ENCODE measurements at places on chromosomes 6 and 20.

GRCh38 chr6:143745166-143746133 is 67.7 kb downstream of the PHACTR2 start:
- no peak for DNase-seq

- DNase-seq, result no peak
These were observed 366.3 kb downstream of the CDKAL1 start for GRCh38 chr6:20900389-20901160.

DNA sequence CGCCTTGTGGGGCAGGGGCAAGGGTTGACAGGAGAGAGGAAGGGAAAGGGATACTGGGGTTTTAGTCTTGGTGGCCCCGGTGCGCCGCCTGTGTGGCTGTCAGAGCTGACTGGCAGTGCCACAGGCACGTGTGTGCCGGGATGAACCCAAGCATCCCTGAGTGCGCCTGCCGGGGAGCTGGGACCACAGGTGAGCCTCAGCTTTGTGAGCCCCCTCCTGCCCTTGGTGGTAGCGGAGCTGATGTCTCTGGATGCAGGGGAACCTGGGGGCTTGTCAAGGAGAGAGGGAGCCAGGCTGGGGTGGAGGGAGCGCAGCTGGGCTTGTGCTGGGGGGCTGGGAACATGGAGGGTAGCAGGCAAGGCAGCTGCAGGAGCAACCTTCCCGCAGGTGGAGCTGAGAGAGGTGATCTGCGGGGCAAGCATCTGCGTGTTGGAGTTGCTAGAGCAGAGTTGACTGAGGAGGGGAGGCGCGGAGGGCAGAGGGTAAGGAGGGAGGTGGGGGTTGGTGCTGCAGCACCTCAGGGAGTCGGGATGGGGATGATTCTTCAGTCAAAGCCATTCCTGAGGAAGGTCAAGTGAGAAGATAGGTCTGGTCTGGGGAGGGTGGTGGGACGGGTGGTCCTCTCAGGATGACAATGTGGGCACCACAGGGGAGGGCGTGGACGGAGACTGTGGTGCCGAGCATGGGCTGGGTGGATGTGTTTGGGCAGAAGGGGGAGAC is 28.1 kb downstream of the PYGB start:
- DNase-seq, result no peak

DNA sequence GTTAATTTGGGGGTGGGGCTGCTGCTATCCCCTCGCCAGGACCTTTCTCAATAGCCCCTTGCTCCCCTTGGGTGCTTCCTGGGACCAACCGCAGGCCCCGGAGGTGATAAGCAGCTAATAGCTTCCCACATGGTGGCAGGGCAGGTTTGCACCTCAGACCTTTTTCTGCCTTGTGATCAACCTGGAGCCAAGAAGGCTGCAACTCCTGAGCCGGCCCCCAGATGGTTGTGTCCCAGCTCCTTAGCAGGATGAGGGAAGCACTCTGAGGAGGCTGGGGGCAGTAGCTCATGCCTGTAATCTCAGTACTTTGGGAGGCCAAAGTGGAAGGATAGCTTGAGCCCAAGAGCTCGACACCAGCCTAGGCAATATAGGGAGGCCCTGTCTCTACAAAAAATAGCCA is 85.5 kb downstream of the BMP7 start:
- DNase-seq, result no peak

DNA sequence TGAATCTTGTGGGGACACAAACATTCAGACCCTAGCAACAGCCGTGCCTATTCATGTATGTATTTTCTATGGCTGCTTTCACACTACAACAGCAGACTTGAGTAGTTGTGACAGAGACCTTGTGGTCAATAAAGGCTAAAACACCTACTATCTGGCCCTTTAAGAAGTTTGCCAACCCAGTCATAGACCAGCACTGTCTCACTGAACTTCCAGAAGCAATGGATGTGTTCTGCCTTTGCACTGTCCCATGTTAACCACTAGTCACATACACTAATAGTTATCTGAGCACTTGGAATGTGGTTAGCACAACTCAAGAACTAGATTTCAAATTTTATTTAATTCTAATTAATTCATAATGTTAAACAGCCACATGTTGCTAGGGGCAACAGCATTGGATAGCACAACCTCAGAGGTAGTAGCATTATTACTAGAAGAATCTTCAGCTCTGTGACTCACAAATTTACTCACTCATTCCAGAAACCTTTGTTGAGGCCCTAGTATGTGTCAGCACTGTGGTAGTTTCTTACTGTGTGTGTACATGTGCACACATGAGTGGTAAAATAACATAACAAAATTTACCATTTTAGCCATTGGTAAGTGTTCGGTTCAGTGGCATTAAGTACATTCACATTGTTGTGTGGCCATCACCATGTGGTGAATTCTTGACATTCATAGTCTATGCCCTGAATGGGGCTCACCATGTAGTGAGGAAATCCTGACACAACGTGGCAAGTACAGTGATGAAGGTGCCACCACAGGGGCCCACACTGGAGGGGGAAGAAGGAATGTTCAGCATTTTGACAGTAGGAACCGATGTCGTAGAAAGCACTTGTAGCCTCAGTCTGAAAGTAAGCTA is 107.3 kb downstream of the CEP57L1 start:
- no peak for DNase-seq

- peak; percentile 96 for DNase-seq
These were observed 448 bp upstream of the DDAH2 start for GRCh38 chr6:31729515-31729978.

- DNase-seq, result no peak
These were observed 2.5 kb upstream of the TMEM244 start for GRCh38 chr6:129863664-129864063.

- DNase-seq, result no peak
These were observed 39.8 kb upstream of the SLCO4A1 start for GRCh38 chr20:62602550-62602949.

DNA sequence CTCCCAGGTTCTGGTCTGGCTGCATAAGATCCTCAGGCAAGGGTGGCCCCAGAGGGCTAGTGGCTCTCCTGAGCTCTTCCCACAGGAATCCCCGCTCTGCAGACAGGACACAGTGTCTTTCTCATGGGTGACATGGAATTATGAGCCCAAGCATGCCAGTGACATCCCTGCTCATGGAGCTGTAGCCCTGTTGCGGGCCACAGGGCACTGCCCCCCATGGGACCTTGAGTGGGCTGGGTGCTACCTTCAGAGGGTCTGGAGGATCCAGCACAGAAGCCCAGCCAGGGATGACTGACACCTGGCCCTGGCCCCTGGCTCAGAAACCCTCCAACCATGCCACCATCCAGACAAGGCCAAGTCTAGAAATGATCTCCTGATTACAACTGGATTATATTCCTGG is 657.5 kb upstream of the DEFB115 start:
- no peak for DNase-seq

GRCh38 chr6:3285732-3286131 is 27.0 kb downstream of the PSMG4 start:
- DNase-seq, result no peak

DNA sequence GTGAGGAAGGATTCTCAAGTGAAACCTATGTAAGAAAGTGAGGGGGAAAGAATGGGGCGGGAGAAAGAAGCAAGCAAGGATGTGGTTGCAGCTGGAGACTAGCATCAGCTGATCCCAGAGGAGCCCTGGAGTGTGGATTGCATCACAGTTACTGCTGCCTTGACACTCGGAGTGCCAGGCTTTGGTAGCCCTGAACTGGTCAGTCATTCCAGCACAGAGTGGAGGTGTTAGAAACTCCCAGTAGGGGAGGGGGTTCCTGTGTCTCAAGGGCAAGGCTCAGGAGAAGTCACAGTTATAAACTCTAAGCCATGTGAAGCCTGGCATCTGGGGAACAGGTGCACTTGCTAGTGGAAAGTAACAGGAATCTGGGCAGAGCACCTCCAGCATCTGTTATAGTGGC is 23.5 kb downstream of the SNAP25 start:
- no peak for DNase-seq

- DNase-seq, result no peak
These were observed 26.2 kb downstream of the UTRN start for GRCh38 chr6:144311361-144311760.

- peak; percentile 67 for DNase-seq
These were observed 43.1 kb upstream of the PHACTR3 start for GRCh38 chr20:59561228-59561605.

DNA sequence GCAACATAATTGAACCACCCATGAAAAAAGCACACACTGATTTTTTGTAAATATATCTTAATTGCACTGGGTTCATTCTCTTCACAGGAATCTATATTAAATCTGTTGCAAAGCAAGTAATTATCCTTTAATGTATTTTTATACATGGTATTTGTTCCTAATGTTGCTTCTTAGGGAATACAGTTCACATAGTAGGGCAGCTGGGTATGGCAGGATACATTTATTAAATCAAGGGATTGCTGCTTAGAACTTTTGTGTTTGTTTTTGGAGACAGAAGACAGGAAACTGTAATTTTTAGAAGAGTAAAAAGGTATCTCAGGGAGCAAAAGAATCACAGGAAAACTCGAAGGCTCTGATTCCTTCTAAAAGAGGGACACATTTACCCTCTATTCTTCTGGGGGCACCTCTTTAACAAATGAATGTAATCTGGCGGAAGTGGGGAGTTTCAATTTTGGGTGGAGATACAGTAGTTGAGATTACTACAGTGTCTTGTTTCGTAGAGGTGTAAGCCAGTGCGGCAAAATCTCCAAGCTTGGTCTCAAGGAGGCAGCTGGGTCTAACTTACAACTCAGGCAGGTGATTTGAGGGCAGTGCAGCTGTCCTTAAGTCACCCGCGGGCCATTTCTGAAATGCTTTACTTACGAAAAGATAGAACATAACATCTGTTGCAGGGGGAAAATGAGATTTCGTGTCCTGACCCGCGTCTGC is 812 bp upstream of the SMIM13 start:
- no peak for DNase-seq

DNA sequence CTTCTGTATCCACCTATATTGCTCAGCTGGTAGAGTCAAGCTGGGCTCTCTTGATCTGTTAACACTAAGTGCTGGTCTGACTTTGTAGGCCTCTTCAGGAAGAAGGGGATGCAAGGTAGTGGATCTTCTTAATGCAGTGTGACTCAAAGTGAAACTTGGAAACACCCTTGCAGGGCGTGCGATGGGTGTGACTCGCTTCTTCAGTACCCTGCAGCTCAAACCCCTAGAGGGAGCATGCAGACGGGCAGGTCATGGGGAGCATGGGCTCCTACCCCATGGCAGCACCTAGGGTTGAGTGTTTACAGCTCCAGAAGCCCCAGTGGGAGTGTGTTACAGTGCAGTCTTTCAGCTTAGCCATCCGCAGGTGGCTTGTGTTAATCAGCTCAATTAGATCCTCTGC is 757 bp upstream of the SAMD3 start:
- no peak for DNase-seq

DNA sequence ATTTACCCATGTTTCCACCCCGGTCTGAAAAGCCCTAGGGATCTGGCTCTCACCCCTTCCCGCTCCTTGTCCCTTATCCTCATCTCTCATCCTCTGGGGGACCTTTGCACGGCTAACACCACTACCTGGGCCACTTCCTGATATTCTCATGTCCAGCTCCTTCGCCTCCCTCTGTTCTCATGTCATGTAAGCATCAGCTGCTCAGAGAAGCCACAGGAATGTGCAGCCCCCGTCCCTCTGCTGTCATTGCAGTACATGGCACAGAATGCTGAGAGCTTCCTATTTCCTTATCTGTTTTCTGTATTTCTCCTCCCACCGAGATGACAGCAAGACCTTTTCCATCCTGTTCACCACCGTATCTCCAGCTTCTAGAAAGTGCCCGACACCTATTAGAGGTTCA is 102.4 kb downstream of the MTHFD1L start:
- no peak for DNase-seq

- no peak for DNase-seq
These were observed 54.3 kb downstream of the MYLIP start for GRCh38 chr6:16183187-16183664.

DNA sequence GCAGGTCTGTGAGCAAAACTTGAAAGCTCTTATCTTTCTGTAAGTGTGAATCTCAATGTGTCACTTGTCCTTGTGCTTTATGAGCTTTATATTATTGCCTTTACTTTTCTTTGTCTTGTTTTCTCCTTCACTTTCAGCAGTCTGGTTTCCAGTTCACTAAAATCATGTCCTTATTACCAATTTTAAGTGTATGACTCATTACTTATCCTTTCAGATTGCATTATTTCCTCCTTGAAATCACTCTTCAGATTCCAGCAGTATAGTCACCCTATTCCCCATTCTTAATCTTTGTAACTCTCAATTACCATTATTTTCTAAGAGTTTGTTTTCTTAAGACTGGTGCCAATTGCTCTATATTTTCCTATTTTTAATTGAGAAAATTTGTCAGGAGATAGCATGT is 117.4 kb upstream of the GRIK2 start:
- DNase-seq, result no peak

DNA sequence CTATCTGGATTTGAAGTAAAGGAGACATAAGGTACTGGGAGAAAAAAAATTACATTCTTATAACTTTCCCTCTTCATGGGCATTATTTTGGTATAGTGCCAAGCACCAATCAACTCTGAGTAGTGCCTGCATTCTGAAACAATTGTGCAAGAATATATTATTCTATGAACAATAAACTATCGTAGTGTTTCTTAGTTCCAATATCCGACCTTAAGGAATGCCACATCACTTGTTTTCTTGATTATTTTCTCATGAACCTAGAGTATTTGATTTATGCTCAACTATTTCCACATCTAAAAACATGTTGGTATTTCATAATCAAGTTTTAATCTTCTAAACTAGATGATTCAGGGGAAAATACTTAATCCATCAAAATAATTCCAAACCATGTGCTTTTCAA is 294.4 kb upstream of the TBX18 start:
- DNase-seq, result no peak

DNA sequence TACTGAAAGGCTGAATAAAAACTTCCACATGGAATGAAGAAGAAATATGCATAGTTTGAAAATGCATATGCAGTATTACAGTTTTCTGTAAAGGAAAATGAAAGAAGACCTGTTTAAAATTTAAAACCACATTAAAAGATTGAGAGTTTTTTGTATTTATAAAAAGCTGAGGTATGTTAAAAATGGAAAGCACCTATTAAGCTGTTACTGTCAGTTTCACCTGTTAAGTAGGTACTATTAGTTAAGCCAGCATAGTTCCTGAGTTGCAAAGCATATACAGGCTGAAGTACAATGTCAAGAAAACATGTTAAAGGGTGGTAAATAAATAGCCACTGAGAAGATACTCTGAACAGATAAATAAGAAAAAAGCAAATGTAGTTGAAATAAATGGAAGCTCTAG is 69.9 kb downstream of the ATXN1 start:
- DNase-seq, result no peak

GRCh38 chr20:24139846-24140245 is 151.3 kb upstream of the GGTLC1 start:
- DNase-seq, result no peak

- no peak for DNase-seq
These were observed 225.3 kb downstream of the THBS2 start for GRCh38 chr6:169028343-169028742.
